ENCODE measurements at places on chromosomes 11 and 22.

- DNase-seq, result no peak
Measured at GRCh38 chr11:47641600-47642098, 710 bp downstream of the MTCH2 start.

DNA sequence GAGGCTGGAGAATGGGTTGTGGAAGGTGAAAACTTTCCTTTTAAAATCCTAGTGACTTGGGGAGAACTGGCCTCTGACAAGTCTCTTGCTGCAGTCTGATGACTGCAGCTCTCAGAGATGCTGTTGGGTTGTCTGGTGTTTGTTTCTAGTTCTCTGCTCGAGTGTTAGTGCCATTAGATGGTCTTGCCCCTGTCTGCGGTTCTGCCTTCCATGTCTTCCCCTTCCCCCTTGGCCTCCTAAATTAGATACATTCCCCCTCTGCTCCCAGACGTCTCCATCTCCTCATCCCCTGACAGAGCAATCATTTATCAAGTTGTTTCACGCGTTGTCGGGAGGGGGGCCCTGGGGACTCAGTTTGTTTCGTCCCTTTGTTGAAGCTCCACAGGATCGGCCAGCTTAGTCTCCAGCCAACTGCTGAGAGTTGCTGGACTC lies 67.7 kb downstream of the CECR2 start:
- no peak for DNase-seq

GRCh38 chr11:43790444-43790794 lies 90.2 kb upstream of the ALKBH3 start:
- DNase-seq, result no peak

DNA sequence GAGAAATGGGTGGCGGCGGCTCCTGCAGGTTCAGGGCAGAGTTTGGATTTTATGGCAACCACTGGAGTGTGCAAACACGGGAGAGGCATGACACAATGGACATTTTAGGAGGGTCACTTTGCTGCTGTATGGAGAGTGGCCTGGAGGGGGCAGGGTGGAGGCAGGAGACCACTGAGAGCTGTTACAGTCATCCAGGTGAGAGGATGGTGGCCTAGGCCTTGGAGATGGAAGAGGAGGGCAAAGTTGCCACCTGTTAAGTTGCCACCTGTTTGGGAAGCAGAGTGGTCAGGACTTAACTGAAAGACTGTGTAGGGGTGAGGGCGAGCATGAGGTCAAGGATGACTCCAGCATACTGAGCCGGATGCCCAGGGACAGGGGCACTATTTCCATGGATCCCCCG lies 2.3 kb upstream of the RAD9A start:
- peak; percentile 68 for DNase-seq

DNA sequence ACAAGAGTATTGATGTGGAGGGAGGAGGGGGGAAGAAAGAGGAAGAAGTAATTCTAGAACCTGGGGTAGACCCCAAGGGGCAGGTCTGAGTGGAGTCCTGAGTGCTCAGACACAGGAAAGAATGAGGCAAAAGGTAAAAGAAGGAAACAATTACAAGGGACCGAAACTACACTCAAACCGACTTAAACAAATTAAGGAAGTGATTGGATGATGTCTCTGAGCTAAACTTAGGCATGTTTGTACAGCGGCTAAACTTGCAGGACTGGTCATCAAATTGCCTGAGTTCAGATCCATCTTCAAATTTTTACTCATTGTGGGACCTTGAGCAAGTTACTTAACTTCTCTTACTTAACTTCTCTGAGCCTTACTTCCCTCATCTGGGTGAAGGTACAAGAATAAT lies 86.3 kb upstream of the LRRC55 start:
- no peak for DNase-seq

DNA sequence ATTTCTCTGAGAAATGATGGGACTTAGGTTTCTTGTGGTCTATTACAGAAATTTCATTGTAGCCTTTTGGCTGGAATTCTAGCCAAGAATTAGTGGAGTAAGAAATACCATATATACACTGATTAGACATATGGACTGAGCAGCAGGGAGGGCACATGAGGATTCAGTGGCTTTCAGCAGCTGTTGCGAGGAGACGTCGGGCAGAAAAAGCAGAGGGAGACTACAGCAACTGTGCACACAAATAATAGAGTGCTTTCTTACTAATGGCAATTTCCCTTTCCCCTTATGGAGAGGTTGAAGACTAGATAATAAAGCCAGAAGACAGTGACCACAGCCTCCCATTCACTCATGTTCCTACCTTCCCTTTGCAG lies 35.4 kb upstream of the CCDC34 start:
- no peak for DNase-seq

- no peak for DNase-seq
Measured at GRCh38 chr11:83827940-83828554, 541.9 kb upstream of the CCDC90B start.

GRCh38 chr11:134275534-134276395 lies at the start of gene GLB1L3:
Gene GLB1L3, plus strand, starts transcription at chr11:134276379. Its CDS starts 362 bp downstream, at chr11:134276741.
- DNase-seq, result peak; percentile 82

DNA sequence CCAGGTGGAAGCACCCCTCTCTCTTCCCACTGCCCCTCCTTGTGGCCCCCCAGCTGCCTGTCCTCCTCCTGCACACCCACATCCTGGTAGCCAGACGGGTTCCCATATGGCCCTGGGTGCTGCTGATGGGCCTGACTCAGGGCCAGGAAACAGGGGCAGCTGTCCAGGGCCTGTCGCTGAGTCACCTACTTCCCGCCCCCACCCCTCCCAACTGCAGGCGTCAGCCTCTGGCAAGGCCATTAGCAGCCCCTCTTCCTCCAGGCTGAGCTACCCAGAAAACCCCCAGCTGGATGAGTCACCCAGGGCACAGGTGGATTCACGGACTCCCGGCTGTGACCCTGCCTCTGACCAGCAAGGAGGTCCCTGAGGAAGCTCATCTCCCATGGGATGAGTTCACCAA lies 6.9 kb upstream of the GAL start:
- DNase-seq, result no peak

DNA sequence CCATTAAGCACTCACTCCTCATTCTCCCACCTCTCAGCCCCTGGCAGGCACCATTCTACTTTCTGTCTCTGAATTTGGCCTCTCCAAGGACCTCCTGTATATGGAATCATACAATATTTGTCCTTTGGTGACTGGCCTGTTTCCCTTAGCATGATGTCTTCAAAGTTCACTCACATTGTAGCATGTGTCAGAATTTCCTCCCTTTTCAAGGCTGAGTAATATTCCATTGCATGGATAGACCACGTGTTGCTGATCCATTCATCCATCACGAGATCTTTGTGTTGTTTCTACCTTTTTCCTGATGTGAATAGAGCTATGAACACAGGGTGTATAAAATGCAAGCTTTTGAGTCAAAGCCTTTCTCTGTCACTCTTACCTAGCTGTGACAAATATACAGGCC lies 11.6 kb downstream of the FADS2 start:
- no peak for DNase-seq

DNA sequence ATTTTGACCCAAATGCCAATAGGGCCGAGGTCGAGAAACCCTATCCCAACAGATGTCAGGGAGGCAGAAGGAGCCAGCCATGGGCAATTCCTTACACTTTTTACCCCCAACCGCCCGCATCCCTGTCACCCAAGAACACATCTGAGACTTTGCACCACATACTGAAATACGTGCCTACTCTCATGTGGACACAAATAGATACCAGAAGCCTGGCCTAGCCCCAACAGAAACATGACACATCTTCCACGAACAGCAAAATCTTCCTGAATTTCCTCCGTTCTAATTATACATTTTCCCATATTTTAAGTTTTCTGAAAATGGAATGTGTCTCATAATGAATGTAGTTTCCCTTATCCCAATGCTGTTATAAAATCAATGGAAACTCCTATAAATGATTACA lies 64.7 kb downstream of the SLC1A2 start:
- no peak for DNase-seq

DNA sequence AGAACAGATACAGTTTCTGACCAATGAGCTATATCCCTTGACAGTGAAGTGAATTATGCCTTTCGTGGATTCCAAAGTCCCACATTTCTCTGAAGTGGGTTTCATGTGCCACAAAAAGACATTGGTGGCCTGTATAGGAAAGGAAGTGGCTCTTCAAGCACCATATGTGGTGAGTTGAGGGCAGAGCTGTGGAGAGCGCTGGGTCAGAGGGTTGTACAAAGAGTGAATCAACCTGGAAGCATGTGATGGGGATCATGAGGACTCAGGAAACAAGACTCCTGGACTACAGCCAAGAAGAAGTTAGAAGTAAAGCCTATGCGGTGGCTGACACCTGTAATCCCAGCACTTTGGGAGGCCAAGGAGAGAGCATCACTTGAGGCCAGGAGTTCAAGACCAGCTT lies 579 bp upstream of the SLC5A4 start:
- no peak for DNase-seq

- no peak for DNase-seq
Measured at GRCh38 chr11:128694618-128695481, 978 bp downstream of the FLI1 start.

DNA sequence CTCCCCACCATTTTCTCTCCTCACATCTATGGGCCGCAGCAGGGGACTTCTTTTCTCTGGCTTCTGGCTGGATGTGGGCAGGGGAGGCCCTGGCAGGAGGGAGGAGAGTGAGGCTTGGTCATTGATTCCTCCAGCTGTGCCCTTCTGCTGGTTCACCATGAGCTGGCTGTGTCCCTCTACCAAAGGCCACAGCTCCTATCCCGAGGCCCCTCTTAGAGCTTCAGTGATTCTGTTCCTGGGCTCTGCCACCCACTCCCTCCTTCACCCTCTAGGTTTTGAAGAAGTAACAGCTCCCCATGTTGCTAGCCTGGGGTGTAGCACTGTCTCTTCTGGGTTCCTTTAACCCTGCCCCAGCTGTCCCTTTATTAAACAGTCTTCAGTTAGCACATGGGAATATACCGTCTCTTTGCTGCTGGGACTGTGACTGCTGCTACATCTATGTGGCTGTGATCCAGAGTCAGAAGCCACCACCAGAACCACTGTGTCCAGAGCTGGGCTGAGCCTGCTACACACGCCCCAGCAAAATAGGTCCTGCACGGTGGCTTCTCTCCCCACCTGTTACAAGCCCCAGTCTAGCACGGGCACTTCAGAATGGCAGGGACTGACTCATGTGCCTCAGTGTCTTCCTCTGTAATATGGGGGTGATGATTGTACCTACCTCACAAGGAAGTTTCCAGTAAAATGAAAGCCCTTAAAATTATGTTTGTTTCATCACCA lies 578 bp upstream of the PARVG start:
- DNase-seq, result no peak

GRCh38 chr11:33257160-33257896 lies at the start of gene HIPK3:
Gene HIPK3, plus strand, starts transcription at chr11:33257381.
- DNase-seq, result peak; percentile 81

DNA sequence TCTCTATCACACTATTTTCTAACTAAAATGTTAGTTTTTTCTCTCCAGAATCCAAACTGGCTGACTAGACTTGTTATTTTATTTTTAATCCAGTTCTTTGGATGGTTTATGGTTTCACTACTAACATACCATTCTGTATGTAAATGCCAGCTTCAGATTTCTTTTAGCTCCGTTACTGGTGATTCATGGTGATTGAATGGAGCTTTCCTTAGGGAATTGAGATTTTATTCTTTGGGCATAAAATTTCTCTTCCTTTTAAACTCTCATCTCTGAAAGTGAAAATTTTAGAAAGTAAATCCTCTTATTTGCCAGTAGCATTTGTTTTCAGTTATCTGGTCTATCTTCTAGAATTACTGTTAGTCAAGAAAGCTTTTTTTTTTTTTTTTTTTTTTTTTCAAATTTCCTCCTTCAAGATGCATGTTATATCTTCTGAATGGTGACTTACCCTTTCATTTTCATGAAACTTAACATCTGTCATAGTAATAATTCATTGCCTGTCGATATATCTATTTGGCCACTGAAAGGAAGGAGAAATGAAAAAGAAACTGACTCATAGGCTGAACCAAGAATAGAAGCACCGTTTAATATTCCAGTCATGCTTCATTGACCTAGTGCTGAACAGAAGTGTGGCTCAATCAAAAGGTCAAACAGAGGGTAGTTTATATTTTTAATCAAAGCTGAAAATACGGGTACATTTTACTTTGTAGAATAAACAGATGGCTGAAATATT lies 6.4 kb downstream of the ENDOD1 start:
- peak; percentile 7 for DNase-seq

- DNase-seq, result no peak
Measured at GRCh38 chr11:132337819-132338416, 967.5 kb downstream of the NTM start.

- DNase-seq, result peak; percentile 30
Measured at GRCh38 chr11:88174709-88175568, at the start of gene RAB38. Gene RAB38, minus strand, starts transcription at chr11:88175443. Its CDS starts 59 bp downstream, at chr11:88175384.

- DNase-seq, result no peak
Measured at GRCh38 chr11:83006877-83007330, 64.8 kb downstream of the RAB30 start.

- no peak for DNase-seq
Measured at GRCh38 chr11:56049487-56049886, 22.0 kb downstream of the OR5AS1 start.

- DNase-seq, result no peak
Measured at GRCh38 chr11:22702031-22702430, 35.6 kb downstream of the GAS2 start.

- no peak for DNase-seq
Measured at GRCh38 chr11:57239348-57239747, 2.3 kb upstream of the APLNR start.

DNA sequence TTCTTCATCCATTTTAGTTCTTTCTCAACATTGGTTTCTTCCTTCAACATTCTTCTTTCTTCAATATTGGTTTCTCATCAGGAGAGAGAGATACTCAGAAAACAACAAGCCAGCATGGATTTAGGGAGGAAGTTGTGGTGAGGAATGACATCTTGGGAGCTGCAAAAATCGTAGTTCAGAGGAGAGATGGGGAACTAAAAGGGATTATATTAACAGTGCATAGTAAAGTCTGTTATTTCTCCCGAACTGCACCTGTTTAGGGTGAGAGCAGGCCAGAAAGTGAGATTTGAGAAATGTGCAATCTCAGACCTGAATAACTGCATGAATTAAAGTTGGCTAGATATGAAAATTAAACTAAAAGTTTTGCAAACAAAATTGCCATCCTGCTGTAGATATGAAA lies 94.5 kb downstream of the CASP12 start:
- DNase-seq, result no peak

GRCh38 chr11:60457576-60457975 lies 1.9 kb downstream of the MS4A1 start:
- no peak for DNase-seq

DNA sequence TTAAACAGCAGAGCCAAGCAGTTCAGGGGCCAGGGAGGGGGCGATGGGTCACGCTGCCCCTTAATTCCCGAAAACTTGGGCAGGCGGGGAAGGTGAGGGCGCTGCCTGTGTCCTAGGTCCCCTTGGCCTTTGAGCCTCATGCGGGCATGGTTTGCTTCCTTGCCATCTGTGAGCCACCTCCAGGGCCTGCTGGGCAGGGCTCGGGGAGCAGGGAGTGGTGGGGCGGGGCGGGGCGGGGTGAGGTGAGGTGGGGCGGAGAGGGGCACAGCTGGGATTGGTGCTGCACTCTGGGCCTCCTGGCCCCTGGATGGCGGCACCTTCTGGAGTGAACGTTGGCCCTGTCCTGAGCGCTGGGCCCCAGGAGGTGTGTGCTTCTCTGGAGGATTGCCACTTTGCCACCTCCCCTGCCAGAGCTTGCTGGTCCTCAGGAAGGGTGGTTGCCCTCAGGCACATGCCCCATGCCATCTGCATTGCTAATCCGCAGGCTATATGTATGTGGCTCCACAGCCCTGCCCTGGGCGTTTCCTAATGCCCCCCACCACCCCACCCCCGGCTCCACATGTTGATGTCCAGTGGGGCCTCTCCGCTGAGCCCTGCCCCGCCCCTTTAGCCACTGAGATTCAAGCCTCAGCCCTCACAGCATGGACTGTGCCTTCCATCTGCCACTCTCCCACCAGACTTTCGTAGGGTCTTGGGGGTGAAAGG lies 352.5 kb downstream of the TBC1D22A start:
- no peak for DNase-seq

- no peak for DNase-seq
Measured at GRCh38 chr22:43428005-43428485, 16.2 kb downstream of the MPPED1 start.

- no peak for DNase-seq
Measured at GRCh38 chr11:78339483-78339882, 78.1 kb downstream of the GAB2 start.
